ENCODE measurements at places on chromosomes 2 and 18.
A peak's percentile ranks its signal among the peaks of the same experiment; 100 is the strongest.

DNA sequence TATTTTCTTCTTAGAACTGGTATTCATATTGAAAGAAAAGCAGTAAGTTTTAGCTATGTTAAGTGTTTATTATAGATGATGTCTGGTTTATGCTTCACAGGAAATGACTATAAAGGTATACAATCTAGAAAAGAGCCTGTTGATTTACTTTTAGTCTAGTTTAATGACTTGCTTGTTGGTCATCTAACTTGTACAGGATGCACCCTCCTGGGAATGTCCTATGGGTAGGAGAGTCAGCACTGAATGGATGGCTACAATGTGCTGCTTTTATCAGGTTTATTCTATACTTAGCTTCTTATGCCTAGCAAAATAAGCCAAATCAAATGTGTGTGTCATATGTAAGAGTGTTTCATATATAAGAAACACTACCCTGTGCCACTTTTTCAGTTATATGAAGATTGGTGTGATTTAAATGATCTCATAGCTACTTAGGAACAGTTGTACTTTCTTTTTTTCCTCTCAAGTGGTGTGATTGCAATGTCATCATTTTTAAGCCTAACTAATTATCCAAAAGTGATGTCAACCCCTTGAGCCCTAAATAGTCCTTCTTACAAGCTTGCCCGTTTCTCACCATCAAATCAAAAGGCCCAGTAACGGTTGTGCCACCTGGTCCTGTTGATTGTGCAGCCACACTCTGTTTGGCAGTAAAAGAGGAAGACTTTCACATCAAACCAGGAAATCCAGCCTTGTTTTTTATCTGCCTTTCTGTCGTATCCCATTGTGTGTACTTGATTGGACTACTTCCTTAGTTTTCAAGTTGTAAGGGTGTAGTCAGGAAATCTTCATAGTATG, 176.0 kb downstream of the DIS3L2 start:
- peak; percentile 73 for DNase-seq

DNA sequence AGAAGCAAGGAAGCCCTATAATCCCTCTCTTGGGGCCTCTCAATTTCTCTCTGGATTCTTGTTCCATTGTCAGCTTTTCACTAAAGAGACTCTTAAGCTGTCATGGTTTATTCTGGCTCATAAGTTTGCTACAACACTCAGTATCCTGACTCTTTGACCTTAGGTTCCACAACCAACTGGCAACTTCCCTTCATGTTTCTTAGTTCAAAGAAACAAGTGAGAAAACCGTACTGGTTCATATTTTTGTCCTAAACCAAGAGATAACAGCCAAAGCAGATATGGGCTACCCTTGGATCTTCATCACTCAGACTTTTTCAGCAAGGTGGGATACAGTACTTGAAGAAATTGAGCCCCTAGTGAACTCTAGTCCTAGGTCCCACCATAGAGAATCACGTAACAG, 109.9 kb upstream of the CRIM1 start:
- DNase-seq, result no peak

DNA sequence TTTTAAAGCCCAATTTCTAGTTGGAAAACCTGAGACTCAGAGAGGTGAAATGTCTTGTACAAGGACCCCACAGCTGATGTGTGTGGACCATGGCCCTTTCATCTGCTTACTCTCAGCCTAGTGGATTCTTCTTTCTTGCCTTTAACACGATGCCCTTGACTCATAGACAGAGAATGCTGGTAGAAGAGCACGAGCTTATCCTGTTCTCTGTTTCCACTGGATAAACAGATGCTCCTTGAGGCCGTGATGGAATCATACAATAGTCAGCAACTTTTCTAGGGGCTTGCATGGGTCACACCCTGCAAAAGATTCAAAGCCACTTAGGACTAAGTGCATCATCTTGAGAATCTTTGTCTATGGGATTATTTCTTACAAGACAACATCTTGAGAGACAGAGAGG, 50.9 kb downstream of the MYCN start:
- DNase-seq, result no peak

DNA sequence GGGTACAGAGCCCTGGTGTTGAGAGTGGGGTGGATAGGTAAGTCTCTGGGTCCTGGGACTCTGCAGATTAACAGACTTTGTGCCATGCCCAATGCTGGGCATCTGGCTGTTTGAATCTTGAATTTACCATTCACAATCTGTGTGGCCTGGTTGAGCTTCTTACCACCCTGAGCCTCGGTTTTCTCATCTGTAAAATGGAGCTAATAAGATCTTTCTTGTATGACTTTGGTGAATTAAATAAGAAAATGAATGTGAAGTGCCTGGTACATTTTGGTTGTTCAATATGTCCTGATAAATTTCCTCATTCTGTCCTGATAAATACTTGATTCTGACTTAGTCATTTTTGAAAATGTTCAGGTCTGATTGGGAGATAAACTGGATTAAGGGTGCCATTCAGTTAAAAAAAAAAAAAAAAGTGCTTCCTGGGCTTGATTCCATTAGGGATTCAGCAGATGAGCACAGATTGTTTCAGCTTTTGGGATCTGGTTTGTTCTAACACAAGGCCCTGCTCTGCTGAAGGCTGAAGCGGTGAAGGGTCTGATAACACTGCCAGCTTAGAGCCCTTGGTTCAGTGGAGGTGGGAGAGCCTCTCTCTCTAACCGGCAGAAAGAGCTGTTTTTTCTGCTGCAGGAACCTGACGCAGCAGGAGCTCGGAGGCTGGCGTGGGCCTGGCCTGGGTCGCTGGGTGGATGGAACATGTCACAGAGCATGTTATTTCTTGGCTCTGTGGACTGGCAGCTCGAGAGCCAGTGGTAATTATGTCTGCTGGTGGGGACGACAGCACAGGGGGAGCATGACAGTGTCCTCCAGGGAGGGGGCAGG, 84.5 kb upstream of the MCFD2 start:
- DNase-seq, result no peak

GRCh38 chr2:217360781-217361482, 501.1 kb upstream of the TNP1 start:
- DNase-seq, result peak; percentile 32

DNA sequence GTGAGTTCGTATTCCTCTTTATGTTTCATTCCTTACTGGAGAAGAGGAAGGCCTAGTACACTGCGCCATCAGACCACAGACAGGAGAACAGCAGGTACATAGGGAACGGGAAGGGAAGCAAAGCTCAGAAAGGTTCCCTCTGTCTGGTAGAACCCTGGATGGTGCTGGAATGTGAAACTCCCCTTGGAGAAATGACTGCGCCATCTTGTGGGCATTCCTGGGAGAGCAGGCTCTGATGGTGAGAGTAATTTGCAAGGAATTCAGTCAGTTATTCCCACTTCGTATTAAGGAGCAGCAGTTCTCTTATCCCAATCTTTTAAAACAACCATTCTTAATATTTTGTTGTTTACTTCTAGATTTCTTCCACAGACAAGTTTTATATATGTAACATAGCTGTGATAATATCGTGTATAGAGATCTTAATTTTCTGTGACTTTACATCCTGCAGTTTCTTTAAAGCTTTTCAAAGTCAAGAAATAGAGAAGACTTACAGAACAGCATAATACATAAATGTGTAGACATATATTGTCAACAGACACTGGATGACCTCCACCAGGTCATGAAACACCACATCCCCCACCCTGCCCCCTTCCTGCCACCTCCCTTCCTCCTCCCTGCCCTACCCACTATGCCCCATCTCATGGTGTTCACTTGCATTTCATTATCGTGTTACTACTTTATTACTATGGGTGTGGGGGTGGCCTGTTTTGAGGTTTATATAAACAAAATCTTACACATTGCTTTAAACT, 83.9 kb downstream of the ARHGEF4 start:
- DNase-seq, result peak; percentile 63

GRCh38 chr2:228318218-228318617, 136.7 kb upstream of the SPHKAP start:
- no peak for DNase-seq

- no peak for DNase-seq
Measured at GRCh38 chr18:67041334-67041733, 437.4 kb upstream of the CDH19 start.

DNA sequence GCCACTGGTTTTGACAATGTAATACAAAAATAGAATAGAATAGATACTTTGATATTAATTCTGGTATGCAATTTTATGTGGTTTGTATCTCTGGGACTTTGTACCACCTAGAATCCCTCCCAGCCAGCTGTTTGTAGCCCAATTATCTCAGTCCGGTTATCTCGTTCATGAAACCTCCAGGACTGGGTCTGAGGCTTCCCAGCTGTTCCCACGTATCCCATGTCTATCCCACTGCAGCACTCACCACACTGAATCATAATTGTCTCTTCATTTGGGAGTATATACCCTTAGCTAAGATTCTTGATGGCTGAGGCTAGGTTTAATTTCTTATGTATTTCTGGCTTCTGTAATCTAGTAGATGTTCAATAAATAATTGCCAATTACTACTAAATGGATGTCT, 104.4 kb upstream of the MAPRE2 start:
- DNase-seq, result no peak

- no peak for DNase-seq
Measured at GRCh38 chr2:158903711-158904405, 64.6 kb upstream of the TANC1 start.

DNA sequence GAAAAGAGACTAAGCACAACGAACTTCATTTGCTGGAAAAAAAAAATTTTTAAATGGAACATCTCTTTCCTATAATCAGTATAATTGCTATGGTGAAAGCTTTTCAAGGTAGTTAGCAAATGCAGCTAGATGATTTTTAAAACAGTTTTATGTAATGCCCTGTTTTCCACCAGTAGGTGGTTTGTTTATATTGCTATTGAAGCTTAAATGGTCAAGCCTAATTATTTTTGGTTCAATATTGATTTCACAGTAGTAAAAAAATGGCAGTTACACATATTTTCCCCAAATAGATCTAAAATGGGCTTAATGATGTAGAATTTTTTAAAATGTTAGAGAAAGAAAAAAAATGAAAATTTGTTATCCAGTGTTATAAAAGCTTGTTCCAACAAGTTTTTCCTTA, 70.2 kb downstream of the CDH19 start:
- no peak for DNase-seq

- no peak for DNase-seq
Measured at GRCh38 chr2:233060980-233061590, 943 bp downstream of the INPP5D start.

GRCh38 chr2:18924886-18925285, 335.5 kb upstream of the NT5C1B start:
- no peak for DNase-seq

- no peak for DNase-seq
Measured at GRCh38 chr2:158687315-158687714, 107.8 kb upstream of the DAPL1 start.

DNA sequence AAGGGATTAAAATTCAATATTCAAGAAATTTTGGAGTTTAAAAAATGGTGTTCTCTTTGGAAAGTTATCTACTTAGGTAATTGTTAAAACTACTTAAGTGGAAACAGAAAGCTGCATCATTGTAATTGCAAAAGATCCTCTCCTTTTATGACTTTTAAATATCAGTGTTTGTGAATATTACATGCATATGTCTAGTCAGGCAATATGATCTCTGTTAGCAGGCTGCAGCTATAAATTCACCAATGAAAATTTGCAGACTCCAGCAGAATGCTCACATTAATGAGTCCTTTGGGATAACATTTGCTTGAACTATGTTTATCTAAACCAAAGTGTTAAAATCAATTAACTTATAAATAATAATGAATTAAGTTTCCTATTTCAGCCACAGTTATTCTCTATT, 59.2 kb upstream of the CSRNP3 start:
- no peak for DNase-seq

GRCh38 chr18:23213200-23213599, 77.9 kb downstream of the CABLES1 start:
- no peak for DNase-seq

- DNase-seq, result no peak
Measured at GRCh38 chr2:218125626-218126080, at the start of gene CXCR2. TSS of gene CXCR2 (plus strand) at chr2:218126028. CDS start at chr2:218134802, 8,774 bp downstream.

DNA sequence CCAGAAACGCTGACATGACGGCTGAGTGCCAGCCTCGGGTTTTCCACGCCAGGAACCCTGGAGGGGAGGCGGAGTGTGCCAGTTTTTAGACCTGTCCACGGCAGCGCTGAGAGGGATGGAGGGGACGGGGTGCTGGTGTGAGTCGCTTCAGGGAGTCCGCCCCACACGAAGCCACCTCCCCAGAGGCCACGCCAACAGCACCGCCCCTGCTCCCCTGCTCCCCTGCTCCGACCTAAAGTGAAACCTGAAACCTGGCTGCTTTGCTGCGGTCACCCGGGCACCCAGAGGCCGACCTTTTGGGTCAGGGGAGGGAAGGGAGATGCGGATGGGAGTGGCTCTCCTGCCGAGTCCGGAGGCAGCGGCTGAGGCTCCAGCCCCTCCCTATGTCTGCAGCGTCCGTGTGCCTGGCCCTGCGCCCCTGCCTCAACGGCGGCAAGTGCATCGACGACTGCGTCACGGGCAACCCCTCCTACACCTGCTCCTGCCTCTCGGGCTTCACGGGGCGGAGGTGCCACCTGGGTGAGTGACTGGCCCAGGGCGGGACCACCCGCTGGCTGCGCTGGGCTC, 38.1 kb downstream of the SNED1 start:
- DNase-seq, result no peak

GRCh38 chr2:54706622-54707021, 16.8 kb upstream of the EML6 start:
- no peak for DNase-seq

- peak; percentile 37 for DNase-seq
Measured at GRCh38 chr2:68256093-68256450, 3.7 kb upstream of the PPP3R1 start.

GRCh38 chr2:69253112-69253511, 133.9 kb downstream of the GFPT1 start:
- no peak for DNase-seq

DNA sequence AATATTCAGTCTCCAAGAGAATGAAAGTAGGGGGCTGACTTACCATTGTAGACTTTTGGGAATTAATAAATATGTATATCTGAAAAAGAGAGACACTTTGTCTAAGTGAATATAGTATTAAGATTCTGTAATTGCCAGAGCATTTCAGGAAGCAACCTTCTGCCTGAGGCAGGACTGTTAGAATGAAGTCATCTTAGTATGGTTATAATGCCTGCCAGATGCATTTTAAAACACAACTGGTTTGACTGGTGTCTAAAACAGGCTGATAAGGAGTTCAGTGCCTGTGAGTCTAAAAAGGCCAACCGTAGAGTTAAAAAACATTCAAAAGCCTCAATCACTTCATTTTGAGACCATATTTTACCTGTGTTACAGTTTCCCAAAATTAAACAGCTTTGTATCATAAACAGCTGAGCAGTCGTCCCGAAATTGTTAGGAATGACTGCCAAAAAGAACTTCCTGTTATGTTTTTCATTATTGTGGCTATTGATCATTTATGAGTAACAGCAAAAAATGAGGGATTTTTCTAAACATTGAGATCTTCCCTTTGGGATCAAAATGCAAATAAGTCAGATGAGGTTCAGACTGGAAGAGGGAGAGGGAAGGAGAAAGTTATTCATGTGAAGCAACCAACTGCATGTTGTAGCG, 443.9 kb downstream of the PID1 start:
- DNase-seq, result no peak

GRCh38 chr2:43384143-43384542, 157.7 kb upstream of the ZFP36L2 start:
- DNase-seq, result no peak

- DNase-seq, result peak; percentile 30
Measured at GRCh38 chr2:237726401-237726830, 72.2 kb upstream of the RBM44 start.

- DNase-seq, result no peak
Measured at GRCh38 chr2:202965810-202966460, 48.7 kb upstream of the NBEAL1 start.

Data from kidney capillary endothelial cell (primary cell).